Lung microvascular endothelial cell (primary cell): ENCODE measurements at places on chromosomes 13 and 19. TPM values are rescaled to one million over a fixed set of nuclear protein-coding genes. Genes with fewer than 3 reads are reported as not detected.

GRCh38 chr19:5690955-5691821 is 1.1 kb downstream of the RPL36 start:
- DNase-seq: peak; percentile 75

GRCh38 chr19:7488736-7489353 is at the start of gene PEX11G:
Gene PEX11G, minus strand, starts transcription at chr19:7489035. Its CDS starts 25 bp downstream, at chr19:7489010.
- peak; percentile 93 for DNase-seq

- DNase-seq: no peak
These were observed 6.1 kb downstream of the AP2A1 start for GRCh38 chr19:49772850-49773432.

- no peak for DNase-seq
These were observed 366.2 kb upstream of the TSHZ3 start for GRCh38 chr19:31715249-31715945.

DNA sequence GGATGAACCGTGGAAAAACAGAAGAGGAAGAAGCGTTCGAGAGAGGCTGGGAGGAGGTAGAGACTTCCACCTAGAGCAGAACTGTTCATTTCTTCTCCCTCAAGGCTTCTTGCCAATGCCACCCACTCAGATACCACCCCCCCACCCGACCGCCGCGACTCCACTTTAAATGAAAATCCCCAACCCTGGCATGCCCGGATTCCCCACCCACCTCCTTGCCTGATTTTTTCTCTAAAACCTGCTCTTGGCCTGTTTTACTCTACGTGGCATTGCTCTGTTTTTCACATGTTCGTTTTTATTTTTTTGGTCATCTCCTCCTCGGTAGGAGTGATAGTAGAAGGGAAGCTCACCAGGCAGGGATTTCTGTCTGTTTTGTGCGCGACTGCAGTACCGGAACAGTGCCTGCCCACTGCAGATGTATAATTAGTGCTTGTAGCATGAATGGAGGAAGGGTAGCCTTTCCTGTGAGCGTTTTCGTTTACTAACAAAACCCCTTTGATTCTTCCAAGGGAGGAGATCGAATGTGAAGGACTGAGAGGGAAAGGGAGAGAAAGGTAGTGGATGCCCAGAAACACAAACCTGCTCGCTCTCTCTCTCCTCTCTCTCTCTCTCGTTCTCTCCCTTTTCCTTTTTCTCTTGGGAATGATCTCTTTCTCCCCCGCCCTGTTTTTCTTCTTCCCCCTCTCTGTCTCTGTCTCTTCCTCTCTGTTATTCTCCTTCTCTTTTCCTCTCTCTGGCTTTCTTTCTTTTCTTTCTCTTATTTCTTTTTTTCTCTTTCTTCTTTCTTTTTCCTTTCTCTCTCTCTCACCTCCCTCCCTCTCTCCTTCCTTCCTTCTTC is 2.2 kb downstream of the CD70 start:
- DNase-seq: no peak

DNA sequence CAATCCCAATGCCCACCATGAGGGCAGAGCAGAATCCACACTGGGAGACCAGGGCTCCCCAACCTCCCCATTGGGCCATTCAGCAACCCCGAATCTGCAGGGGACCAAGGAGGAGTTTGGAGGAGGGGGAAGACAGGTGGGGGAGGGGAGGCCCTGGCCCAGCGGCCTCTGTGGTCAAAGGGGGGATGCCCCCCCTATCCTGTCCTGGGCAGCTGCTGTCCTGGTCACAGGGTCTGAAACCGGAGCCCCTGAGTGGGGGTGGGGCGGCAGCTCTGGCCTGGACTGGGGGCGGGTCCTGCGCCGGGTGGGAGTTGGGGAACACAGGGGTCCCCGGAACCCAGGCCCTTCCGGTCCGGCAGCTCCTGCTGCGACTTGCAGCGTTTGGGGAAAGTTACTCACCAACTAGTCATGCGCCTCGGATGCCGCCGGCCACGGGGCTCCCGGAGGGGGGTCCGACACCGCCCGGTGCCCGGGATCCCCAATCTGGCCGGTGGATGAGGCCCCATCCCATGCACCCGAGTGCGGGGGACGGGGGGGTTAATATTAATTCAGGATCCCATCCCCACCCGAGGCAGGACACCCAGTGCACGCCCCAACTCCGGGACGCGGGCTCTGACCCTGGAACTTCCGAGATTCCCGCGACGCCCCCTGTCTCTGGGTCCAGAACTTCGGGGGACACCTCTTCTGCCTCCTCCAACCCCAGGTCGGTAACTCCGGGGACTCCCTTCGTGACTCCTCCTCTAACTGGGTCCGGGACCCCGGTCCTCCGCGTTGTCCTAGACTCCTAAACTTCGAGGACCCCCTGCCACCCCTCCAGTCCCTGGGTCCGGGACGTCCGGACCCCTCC is 872 bp downstream of the HOMER3 start:
- peak; percentile 48 for DNase-seq

The RAD23A gene
- total RNA-seq: 36.8 and 60.5 TPM in 2 replicates
